T-helper 1 cell (primary cell): ENCODE measurements at places on chromosomes 2 and 18.

DNA sequence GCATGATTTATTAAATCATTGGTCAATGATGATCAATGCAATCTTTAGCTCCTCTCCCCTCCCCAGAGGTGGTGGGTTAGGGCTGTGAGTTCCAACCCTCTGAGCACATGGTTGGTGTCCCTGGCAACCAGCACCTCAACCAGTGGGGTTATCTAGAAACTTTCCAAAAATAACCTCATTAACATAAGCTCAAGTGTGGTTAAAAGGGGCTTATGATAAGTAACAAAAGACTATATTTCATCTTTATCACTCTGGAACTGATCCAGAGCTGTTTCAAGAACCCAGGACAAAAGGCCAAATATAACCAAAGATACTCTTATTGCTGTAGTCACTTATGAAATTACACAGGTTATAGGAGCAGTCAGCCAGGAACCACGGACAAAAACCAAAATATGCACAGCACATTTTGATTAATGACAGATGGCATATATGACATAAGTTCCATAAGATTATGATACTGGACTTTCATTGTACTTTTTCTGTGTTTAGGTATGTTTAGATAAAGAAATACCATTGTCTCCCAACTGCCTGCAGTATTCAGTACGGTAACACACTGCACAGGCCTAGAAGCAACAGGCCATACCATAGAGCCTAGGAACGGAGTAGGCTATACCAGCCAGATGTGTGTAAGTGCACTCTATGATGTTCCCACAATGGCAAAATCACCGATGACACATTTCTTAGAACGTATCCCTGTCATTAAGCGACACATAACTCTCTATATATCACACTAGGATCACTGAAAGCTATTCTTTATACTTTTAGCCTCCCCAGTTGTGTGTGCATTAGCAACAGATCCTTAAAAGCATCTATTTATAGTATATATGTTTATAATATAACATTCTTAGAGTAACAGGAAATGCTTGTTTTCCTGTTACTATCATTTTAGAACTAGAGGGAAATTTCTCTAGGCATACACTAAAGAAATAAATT is 31.9 kb downstream of the KIDINS220 start:
- no peak for DNase-seq

DNA sequence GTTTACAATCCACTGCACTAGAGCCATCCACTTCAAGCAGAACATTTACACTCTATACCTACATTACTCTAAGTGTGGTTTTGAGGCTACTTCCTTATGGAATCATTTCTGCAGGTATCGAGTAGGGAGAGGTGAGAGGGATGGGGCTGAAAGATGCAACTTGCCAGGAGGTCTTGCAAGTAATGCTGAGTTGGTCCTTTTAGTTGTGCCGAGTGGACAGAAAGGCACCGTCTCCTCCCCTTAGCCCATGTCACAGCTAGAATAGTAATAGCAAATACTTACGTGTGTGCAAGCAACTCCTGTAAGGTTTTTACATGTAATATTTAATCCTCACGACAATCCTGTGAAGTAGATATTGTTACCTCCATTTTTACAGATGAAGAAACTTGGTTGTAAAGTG is 158.8 kb upstream of the TTC39C start:
- DNase-seq = no peak

- no peak for DNase-seq
Observed at GRCh38 chr2:50225021-50225928, 806.7 kb downstream of the NRXN1 start.

GRCh38 chr2:46983065-46983801 is 67.6 kb upstream of the MCFD2 start:
- no peak for DNase-seq

- no peak for DNase-seq
Observed at GRCh38 chr2:229947544-229947943, 25.2 kb downstream of the FBXO36 start.

DNA sequence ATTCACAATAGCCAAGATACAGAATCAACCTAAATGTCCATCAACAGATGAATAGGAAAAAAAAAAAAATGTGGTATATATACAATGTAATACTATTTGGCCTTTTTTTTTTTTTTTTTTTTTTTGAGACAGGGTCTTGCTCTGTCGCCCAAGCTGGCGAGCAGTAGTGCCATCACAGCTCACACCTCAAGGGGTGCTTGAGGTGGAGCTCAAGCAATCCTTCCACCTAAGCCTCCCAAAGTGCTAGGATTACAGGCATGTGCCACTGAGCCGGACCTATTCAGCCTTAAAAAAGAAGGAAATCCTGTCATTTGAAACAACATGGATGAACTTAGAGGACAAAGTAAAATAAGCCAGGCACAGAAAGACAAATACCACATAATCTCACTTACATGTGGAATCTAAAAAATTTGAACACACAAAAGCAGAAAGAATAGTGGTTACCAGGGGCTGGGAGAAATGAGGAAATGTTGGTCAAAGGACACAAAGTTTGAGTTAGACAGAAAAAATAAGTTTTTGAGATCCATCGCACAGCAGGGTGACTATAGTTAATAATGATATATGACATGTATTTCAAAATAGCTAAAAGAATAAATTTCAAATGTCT is 26.0 kb downstream of the TLK1 start:
- DNase-seq = no peak

DNA sequence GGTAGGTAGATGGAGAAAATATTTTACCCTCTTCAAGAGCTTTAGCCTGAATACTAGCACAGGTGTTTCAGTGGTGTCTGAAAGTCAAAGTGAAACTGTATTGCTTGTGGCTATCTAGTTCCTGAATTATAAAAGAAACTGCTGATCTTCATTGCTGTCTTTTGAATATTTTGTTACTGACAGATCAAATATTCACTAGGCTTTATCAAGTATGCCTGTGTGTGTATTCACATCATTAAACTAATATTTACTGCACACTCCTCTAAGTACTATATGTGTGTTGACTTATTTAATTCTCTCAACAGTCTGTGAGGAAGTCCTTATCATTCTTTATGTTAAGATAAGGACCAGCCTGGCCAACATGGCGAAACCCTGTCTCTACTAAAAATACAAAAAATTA is 139.6 kb downstream of the SOCS6 start:
- DNase-seq = no peak

DNA sequence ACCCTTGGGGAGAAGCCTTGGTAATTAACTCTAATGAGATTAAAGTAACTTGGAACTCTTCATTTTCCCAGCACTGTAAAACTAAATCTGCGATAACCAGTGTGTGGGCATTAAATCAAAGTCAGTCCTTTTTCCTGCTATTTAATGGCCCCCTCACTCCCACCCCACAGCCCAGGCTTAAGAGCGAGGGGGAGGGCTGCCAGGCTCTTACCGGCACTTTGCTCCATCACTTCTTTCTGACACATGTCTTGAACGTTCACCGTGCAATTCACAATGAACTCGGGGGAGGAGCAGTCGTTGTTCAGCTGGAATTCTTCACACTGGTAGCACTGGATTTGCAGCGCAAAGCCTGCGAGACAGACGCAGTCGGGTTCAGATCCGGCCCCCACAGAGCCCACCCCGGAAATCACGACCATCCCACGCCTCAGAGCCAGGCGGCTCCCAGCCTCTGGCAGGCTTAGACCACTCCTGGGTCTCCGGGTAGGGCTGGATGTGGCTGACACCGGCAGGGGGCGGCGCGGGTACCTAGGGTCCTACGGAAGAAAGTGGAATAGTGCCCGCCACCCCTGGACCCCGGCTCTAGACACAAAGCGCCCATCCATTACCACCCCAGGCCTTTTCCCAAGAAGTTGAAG is 1.7 kb downstream of the LYPD1 start:
- no peak for DNase-seq
